ENCODE measurements at places on chromosomes 12 and 14.

DNA sequence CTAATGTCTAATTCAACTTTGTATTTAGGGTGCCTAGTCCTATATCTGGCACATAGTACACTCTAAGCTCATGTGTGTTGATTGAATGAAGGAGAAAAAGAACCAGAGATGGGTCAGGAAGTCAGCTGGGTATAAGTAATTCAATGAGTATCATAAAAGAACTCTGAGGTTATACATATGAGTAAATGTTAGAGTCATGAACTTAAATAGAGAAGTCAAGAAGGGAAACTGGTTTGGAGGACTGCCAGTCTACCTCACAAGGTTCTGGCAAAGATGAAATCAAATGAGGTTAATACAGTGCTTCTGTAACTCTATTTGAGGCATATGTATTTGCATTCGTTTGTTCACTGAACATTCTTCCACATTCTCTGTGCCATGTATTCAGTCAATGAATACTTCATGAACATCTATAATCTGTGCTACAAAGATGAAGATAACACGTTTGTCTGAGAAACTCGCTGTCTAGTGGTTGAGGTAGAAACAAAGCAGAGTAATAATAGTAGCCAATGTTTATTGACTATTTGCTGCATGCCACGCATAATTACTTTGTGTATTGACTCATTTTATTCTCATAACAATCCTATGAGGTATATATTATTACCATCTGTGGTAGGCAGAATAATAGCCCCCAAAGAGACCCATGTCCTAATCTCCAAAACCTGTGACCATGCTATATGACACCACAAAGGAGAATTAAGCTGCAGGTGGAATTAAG, 88.9 kb downstream of the PTGER2 start:
- no peak for DNase-seq

DNA sequence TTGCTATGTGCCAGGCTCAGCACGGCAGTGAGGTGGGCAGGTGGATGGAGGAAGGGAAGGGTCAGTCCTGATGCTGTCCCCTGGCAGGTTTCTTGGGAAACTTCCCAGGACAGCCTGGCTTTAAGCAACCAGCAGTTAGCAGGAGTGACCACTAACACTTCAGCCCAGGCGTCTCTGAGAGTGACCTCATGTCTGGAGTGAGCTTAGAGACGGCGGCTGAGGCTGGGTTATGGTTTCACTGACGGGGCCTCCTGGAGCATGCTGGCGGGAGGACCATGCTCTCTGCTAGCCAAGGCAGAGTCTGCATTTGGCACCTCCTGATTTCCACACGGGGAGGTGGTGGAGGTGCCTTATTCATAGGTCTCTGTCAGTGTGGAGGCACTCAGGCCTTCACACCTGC, 2.5 kb downstream of the HHIPL1 start:
- DNase-seq = no peak

DNA sequence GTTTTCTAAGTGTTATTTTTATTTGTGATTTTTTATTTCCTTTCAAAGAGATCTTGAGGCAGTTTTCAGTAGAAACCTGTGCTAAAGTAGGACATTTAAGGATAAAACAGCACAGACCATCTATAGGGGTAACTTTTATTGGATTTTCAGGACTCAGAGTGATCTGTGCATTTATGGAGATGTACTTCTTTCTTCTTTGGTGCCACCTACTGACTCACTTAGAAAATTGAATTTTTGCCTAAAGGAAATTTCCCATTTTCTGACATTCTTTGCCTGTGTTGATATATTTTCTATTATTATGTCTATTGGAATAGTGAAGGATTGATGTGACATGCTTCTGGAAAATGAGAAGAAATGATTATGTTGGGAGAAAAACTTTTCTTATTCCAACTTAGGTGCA, 113.0 kb downstream of the UNC79 start:
- DNase-seq = no peak

GRCh38 chr12:20561871-20562270, 133.3 kb upstream of the SLCO1C1 start:
- DNase-seq = no peak

DNA sequence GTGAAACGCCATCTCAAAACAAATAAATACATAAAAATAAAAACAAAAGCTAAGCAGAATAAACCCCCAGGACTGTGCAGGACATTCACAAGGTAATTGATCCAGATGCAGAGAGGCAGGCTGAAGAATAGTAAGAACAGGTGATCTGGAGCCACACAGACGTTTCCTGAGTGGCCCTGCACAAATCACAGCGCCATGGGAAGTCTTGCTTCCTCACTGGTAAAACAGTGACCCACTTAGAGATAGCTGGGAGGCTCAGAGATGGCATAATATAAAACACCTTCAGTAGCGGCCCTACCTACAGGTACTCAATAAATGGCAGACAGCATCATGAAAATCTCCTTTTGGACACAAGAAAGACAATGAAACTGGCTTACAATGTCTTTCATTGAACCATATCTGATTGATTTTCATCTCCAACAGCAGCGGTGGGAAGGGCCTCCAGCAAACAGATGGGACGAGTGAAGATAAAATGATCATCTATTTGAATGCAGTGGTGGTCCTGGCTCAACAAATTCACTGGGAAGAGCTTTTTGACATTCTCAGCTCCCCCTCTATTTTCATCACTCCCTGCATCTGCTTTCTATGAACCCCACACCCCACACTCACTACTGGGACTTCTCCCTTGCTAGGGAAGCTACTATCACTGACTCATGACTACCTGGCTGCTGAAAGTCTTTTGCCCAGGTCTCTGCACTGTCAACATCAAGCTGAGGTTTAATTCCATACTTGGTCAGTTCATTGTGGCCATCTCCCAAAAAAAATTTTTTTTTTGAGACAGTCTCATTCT, 63.9 kb downstream of the FOXN3 start:
- DNase-seq = no peak

- DNase-seq = no peak
These were observed 2.2 kb downstream of the ARHGAP5 start for GRCh38 chr14:32079264-32079663.

DNA sequence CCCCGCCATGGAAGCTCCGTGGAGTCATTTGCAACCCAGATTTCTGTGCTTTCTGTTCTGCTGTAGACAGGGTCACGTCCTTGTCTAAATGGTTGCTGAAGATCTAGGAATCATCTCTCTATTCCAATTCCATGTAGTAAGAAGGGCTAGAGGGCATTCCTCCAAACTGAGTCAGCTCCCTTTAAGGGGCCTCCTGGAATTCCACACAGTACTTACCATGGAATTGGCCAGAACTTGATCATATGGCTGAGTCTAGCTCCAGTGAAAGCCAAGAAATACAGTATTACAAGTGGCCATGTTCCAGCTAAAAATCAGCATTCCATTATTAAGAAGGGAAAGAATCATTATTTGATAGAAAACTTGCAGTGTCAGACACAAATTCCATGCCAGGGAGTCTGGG, 171.9 kb downstream of the PRKCH start:
- DNase-seq = no peak

DNA sequence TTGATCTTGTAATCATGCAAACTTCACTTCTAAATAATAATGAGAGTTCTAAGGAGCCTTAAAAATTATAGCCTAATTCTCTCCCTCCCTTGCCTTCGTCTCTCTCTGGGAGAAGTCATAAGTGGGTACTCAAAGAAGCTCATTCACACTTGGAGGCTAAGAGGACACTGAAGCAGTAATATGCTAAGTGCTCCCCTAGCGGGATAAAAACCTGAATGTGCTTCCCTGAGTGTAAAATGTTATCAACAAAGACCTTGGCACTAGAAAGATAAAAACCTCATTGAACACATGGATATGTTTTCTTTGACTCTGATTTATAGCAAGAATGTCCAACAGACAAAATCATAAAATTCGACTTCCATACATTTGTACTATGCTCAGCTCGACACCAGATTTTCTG, 337.9 kb upstream of the NOVA1 start:
- DNase-seq = no peak
